ENCODE measurements at places on chromosomes 6 and 20.

DNA sequence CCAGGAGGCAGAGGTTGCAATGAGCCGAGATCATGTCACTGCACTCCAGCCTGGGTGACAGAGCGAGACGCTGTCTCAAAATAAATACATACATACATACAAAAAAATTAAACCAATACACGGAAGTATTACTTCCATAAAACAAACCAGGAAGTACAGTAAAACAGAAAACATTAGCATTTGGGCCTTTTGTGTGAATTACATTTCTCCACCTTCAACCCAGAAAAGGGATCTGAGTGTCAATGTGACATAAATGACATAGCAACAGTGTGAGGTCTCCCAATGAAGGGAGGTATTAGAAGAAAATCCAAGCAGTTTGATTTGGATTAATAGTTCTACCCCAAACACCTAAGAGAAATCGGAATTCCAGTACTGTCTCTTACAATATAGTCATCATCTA, 10.1 kb downstream of the CSNK2A1 start:
- no peak for DNase-seq

- DNase-seq = no peak
These were observed 67.9 kb upstream of the TGM3 start for GRCh38 chr20:2227861-2228260.

GRCh38 chr6:129766959-129767728, 57.2 kb upstream of the ARHGAP18 start:
- peak; percentile 75 for DNase-seq

DNA sequence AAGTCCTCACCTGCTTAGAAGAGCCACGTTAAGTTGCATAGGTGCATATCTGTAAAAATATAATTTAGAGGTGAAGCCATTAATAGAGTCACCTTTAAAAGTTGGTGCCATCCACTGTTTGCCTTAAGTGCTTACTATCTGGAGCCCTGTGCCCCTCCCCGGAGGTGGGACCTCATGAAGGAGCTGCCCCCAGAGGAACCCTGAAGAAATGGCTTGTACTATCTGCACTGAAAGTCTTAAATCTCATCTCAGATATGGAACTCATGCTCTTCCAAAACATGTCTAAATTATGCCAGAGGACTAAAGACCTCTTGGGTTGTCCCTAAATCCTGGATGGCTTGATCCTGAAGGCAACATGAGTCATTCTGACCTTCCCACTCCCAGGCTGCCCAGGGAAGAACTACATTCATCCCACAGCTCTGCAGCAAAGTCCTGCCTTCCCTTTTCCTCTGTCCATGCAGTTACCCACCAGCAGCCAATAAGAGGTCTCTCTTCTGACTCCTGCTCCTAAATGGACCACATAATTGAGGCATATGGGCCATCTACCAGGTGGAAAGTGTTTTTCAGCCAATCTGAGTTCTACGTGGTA, 85.3 kb downstream of the ASXL1 start:
- no peak for DNase-seq

DNA sequence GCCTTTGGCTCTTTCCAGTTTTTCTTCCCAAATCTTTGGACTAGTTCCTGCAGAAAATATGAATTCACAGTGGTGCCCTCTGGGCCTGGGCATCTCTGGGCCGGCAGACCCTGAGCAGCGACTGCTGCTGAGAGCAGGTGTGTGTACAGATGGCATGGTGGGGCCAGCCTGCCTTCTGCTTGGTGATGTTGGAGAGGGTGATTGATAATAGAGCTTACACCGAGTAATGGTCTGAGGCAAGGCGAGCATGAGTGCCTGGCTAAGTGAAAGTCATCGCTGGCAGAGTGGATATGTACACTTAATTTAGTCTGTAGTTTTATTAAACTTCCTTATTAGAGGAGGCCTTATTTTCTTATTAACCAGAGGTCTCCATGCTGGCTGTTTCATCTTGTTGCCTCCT, 156.9 kb downstream of the CDKAL1 start:
- DNase-seq = peak; percentile 83

DNA sequence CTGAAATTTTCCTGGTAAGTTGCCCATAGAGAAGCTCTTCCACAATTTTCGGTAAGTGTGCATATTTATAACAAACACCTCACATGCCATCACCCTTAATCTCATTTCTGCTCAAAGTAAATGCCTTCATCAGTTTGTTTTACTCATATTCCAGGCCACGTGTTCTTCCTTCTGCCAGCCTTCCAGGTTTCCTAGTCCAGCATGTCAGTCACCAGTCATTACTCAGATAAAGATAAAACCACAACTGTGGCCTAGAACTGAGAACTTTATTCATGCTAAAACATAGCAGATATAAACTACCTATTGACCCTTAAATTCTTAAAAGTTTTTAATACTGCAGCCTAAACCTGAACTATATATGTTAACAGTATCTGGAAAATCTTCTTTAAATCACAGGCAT, 149.5 kb upstream of the SLC22A16 start:
- no peak for DNase-seq

- no peak for DNase-seq
These were observed 47.3 kb downstream of the LRFN2 start for GRCh38 chr6:40539853-40540252.

GRCh38 chr6:41676431-41676830, 38.2 kb downstream of the MDFI start:
- no peak for DNase-seq

DNA sequence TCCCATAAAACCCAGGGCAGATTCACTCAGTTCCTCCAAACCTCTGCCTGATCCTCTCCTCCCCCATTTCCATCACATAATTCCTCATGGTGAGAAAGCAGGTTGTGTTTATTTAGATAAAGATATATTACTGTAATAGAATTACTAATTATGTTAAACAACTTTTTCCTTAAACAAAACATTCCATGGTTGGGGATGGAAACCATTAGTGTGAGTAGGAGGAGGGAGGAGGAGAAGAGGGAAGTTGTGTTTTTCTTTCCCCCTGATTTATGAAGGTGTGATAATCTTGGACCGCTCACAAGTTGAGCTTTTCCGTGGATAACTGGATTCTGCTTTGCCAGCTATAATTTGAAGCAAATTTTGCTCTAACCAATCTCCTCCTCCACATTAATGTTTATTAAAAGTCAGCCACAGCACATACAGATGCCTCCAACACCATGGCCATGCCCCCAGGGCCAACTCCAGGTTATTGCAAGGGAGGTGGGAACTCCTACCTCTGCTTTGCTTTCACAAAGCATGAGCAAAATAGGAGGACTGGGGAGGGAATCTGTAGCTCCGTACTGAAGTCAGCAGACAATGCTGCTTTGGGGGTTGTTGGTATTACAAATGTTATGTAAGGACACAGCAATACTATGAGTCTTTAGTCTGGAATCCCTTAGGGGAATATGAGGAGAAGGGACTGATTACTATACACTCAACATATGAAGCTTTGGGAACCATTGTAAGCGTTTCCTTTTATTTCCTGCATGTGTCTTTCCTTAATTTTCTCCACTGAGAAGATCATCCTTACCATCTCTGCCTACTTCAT, 542.0 kb downstream of the DHX35 start:
- no peak for DNase-seq

All from NCI-H2081 (cell line).